Upper lobe of right lung (tissue), 1 donor: ENCODE measurements at places on chromosomes 1 and 21.
A peak's percentile ranks its signal among the peaks of the same experiment; 100 is the strongest.

DNA sequence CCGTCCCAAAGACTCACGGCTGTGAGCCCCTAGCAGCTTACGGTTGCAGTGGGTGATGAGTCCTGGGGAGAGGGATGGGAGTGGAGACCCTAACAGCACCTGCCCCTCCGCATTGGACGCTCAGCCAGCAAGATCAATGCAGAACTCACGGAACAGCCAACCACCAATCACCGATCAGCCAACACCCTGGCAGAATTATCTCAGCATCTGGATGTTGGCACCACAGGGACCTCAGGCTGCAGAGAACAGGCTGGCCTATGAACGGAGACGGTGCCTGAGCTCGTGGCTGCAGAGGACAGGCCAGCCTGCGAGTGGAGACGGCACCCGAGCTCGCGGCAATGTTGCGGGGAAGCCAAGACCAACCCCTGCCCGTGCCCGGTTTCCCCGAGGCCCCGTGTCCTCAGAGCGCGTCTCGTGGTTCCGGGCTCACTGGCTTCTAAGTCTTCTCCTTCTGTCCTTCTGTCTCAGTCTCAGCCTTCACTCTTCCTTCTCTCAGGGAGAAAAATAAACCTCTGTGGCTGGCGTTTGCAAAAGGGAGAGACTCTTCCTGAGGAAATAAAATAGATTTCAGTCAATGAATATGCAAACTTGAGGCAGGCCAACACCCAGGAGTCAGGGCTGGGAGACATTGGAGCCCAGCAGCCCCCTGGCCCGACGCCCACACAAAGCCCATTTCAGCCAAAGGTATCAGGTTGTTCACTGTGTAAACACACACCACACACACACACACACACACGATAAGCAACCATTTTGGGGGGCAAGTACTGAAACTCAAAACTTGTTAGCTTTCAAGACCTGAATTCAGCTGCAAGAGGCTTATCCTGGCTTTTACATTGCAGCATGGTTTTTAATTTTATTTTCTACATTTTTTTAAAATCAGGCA, 67.8 kb downstream of the SIK1 start:
- DNase-seq: no peak

DNA sequence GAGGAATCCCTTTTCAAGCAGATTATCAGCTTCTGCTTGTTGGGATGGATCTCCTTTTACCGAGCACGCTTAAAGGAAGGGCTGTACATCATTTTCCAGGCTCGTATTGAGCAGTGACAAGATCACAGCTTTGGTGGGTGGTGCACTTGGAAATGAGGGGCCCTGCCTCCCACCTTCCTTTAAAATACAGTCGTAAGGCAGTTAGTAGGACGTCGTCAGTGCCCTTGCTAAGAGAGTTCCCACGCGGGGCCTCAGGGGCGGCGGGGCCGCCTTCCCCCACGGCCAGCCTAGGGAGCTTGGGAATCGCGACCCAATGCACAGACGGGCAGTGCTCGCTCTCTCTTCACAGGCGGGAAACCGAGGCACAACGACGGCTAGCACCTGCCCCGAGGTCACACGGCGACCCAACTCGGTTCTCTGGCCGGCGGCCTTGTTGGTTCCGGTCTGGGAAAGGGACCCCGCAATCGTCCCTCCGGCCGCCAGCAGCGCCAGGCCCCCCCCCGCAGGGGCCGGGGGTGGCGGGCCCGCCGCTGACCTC, 58.6 kb downstream of the H3-3A start:
- DNase-seq: no peak

GRCh38 chr1:167685844-167686243, 35.9 kb upstream of the MPZL1 start:
- DNase-seq: no peak

DNA sequence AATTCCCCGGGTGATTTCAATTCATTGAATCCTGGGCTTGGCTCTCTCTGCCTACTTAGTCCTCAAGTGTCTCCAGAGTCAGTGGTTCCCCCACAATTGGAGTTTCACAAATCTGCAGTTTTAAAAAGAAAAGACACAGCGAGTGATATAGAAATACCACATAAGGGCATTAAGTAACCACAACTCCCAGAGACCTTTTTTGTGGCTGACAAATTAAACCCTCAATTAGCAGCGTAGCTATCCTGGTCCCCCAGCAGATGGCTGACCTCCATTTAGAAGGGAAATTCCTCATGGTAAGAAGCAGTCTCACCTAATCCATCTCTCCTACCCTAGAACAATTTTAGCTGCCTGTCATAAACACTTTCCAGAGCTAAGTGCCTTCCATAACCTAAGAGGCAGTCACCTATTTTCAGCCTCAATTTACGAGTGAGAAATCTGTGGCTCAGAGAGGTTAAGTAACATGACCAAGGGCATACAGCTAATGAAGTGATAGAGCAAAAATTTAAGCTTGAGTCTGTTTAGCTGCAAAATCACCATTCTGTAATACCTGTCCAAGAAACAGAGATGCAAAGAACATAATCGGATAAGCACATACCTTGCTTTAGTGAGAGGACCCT, 56.0 kb upstream of the NBPF3 start:
- DNase-seq: no peak

DNA sequence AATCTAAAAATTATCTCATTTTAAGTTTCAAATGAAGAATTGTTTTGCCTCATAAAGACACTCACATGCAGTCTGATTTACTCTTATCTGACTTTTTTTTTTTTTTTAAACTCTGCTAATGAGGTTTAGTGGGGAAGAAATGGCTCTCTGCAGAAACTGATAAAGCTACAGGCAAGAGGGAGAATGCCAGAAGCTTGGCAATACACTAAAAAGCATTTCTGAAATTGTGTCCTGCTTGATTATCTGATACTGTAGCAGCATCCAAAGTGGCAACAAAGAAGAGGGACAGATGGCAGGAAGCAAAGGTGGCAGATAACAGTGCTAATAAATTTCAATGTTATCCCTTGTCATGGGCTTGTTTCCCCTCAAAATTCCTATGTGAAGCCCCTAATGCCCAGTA, 1744.9 kb downstream of the NCAM2 start:
- no peak for DNase-seq

GRCh38 chr1:102896286-102896685, 212.0 kb downstream of the COL11A1 start:
- no peak for DNase-seq

- no peak for DNase-seq
These were observed 1.3 kb upstream of the SYT6 start for GRCh38 chr1:114154963-114155322.

DNA sequence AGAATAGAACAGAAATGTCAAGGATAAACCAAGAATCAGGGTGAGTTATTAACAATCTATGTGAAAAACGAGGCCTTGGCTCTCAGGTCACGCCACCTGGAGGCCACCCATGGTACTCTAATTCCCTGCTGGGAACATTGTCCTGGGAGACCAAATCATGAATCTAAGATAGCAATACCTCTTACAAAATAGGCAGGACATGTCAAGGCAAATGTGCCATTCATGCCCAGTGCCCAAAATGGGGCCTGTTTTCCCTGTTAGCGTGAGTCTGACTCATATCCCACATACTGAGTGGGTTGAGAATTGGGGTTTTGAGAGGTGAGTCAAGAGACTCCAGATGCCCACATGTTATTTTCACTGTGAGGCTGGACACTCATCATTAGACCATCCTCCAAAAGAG, 380.8 kb downstream of the HHIPL2 start:
- DNase-seq: no peak

DNA sequence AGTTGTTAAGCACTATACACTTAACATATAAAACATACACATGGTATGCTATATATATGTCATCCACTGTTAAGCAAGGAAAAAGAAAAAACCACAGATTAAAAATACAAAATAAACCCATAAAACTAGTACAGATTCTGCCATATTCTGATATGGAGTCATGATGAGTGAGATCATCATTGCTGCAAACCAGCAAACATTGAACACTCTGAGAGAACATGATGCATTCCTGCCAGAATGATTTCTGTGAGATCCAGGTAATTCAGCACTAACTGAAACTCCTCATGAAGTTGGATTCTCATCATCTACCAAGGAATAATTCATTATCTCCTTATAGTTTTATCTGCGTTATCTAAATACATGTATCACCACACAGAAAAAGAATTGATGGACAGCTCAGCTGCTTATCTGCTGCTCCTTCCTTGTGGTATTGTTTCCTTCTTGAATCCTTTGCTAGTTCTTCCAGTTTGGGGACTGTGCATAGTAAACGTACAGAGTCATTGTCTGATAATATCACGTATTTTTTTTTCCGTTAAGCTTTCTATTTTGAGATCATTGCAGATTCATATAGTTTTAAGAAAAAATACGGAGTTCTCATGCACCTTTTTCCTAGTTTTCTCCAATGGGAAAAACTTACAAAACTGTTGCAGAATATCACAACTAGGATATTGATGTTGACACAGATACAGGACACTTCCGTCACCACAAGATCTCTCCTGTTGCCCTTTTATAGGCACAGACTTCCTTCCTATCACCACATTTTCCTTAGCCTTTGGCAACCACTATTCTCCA, 9.3 kb downstream of the RAB4A start:
- DNase-seq: no peak

DNA sequence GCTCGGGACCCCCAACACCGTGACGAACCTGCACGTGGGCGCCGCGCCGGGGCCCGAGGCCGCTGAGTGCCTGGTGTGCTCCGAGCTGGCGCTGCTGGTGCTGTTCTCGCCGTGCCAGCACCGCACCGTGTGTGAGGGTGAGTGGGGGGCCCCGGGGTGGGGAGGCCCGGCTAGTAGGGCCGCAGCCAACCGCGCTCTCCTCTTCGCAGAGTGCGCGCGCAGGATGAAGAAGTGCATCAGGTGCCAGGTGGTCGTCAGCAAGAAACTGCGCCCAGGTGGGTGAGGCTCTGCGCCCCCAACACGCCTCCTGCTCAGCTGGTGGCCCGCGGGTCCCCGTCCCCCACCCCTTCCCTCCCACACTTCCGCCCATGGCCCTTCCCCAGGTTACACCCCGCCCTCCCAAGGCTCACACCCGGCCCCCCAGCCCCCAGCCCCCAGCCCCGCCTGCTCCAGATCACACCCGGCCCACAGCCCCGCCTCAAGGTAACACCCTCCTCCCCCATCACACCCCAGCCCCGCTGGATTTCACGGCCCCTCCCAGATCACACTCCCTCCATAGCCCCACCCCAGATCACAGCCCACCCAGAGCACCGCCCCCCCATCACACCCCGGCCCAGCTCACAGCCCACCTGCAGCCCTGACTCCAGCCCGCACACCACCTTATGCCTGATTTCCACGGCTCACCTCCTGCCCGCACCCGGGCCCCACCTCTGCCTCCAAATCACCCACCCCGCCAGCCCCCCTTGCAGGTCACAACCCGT, 2.4 kb upstream of the MMP23B start:
- peak; percentile 78 for DNase-seq

- DNase-seq: no peak
These were observed 178.1 kb downstream of the AK5 start for GRCh38 chr1:77459881-77460280.

- DNase-seq: no peak
These were observed 103.4 kb downstream of the HLX start for GRCh38 chr1:220982686-220983085.

- DNase-seq: no peak
These were observed 422.7 kb downstream of the SIPA1L2 start for GRCh38 chr1:232207073-232207866.

- no peak for DNase-seq
These were observed 76.4 kb downstream of the HLCS start for GRCh38 chr21:36890086-36890485.

- DNase-seq: no peak
These were observed 58.4 kb downstream of the AGPAT3 start for GRCh38 chr21:43923391-43923790.

- DNase-seq: no peak
These were observed 90.2 kb downstream of the SDCCAG8 start for GRCh38 chr1:243346016-243346415.

GRCh38 chr1:231215681-231216385, 25.2 kb upstream of the GNPAT start:
- DNase-seq: no peak

GRCh38 chr1:183757061-183757460, 47.9 kb upstream of the RGL1 start:
- DNase-seq: no peak

- no peak for DNase-seq
These were observed 30.0 kb upstream of the RCSD1 start for GRCh38 chr1:167599957-167600581.

DNA sequence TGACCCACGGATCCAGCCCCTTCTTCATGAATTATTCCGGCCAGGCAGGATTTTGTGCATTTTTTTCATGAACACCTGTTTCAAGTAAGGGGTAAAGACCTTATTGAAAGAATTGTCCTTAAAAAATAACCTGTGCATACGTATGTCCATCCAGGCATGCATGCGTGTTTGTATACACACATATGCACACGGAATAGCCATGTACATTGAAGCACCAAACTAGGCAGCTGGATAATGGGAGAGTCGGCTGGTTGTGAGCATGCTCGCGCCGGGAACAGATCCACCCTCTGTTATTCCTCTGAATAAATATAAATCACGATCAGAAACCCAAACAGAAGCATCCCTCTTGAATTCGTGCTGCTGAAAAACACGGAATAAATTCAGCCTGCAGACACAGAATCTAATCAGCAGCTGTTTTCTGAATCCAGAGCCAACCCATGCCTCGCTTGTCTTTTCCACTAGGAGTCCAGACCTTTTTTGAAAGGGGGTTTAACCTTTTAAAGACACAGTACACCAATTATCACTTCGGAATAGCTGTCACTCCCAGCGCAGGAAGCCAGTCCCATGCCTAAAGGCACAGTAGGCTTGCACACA, at the start of gene HIVEP3:
HIVEP3 (minus strand) TSS at position 473 of the 594 bp plus-strand sequence.
- no peak for DNase-seq

GRCh38 chr1:38231941-38232340, 185.3 kb upstream of the POU3F1 start:
- DNase-seq: no peak

- peak; percentile 77 for DNase-seq
These were observed 146.5 kb downstream of the SLC45A1 start for GRCh38 chr1:8464377-8464776.

DNA sequence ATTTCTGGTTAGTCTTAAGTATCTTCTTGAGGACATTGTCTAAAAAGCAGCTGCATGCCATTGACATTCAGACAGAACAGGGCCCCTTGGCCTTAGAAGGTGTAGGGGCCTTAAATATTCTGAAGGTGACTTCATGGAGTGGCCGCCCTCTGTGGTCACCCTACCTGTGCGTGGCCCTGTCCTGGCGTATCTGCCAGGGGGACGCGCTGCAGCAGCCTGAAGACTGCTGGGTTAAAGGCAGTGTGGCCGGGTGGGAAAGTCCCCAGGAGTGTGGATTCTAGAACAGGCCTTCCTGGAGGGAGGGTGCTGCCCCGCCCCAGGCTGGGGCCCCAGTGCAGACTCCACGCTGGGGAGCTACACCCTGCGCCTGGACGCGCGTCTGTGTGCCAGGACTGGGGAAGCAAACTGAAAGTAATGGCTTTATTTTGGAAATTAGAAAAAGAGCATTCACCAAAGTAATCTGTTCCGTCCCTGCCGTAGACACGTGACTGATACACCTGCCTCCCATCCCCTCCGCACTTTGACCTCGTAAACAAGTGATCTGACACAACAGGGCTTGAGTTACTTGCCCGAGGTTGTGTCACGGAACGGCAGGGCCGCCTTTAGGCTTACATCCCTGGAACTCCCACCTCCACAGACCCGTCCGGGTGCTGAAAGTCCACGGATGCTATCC, 1.8 kb downstream of the AGPAT3 start:
- peak; percentile 77 for DNase-seq

GRCh38 chr1:241606544-241606943, 33.6 kb downstream of the CHML start:
- DNase-seq: no peak

GRCh38 chr1:70495370-70495769, 84.3 kb downstream of the CTH start:
- DNase-seq: no peak

- no peak for DNase-seq
These were observed 292.3 kb downstream of the HHAT start for GRCh38 chr1:210620867-210621488.

GRCh38 chr21:45507888-45508508, 34.2 kb downstream of the SLC19A1 start:
- peak; percentile 38 for DNase-seq
